ENCODE measurements at places on chromosomes 7 and 10.

DNA sequence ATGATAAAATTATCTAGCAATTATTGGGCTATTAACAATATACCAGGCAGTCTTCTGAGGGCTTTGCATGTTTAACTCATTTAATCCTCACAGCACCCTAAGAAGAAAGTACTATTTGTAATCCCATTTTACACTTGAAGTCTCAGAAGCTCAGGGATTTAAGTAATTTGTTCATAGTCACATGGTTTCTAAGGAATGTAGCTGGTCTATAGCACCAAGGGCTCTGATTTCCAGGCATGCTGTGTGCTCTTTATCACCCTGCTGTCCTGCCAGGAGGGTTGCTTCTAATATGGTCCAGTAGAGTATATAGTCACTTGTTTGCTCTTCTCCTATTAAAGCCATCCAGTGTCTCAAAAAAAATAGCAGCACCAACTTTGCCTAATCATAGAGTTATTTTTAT, 417.2 kb downstream of the PLXDC2 start:
- peak; percentile 71 for DNase-seq

DNA sequence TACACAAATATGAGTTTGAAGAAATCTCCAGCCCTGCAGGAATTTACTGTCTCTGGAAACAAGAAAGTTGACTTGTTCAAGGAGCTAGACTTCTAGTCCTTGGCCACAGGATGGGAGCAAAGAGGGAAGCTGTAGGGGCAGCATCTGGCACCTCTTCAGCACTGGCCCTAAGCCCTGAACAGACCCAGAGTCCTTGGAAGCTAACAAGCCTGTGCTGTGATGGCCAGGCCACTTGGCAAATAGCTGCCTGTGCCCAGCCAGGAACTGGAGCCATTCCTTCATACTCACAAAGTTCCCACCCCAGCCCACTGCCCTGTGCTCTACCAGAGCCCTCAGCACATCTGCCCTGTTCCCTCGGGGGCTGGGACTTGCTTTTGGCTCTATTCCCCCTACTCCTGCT, 9.4 kb upstream of the COL13A1 start:
- no peak for DNase-seq

- DNase-seq: no peak
Observed at GRCh38 chr7:33157311-33157710, 27.9 kb downstream of the BBS9 start.

- peak; percentile 11 for DNase-seq
Observed at GRCh38 chr7:7820939-7821338, 102.5 kb upstream of the RPA3 start.

DNA sequence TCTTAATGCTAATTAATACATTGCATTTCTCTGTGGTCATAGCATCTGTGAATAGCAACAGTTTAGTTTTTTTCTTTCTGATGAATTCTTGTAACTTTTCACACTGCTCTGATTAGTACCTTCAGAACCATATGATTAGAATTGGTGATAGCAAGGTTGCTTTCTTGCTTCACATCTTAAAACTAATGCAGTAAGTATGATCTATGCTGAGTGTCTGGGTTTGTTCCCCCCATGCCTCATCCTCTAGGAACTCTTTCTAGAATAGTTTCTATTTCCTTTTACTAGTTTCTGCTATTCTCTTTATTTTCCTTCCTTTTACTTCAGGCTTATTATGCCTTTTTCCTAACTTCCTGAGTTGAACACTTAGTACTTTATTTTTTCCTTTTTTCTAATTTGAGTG, 32.4 kb downstream of the TES start:
- no peak for DNase-seq

GRCh38 chr7:99729486-99730237, 5.3 kb downstream of the CYP3A7 start:
- no peak for DNase-seq

DNA sequence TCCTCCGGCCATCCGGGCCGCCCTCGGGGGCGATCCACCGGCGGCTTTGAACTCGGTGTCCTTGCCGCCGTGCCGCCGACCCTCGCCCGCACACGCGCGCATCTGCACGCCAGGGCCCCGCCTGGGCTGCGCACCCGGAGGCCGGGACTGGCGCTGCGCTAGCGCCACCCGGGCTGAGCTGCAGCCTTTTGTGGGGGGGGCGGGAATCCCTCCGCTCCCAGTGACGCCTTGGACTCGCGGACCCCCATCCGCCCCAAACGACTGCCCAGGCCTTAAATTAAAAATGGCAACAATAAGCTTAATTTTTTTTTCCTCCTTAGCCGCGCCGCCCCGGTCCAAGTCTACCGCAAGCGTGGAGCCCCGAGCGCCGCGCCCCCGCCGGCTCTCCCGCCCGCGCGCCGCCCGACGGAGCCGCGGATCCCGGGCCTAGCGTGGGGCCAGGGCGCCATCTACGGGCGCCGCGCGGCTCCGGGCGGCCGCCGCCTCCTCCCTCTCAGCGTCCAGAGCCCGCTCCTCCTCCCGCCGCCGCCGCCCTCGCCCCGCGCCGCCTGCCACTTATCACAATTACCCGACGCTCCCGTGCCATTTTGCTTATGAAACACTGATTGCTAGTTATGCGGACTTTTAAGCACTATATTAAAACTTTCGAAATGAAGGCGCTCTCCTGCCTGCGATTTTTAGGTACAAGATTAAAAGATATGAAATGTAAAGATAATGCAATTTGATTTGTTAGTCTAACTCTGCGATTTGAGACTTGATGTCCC, 7.5 kb upstream of the EBF3 start:
- peak; percentile 91 for DNase-seq

DNA sequence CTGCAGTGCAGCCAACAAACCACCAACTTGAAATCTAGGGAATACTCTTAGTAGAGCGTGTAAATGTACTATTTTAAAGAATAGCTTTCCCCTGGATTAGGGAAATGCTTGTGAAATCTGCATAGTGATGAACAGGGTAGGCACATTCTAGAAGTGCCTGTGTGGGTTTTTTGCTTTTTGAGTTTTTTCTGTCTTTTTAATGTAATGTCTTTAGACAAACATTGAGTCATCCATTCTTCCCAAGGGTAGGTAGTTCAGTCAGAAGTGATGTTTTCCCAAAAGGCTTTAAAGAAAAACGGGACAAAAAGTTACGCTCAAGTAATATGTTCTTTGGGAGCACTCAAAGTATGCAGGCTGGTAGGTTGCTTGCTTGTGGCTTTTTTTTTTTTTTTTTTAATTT, 130.0 kb downstream of the AUTS2 start:
- DNase-seq: no peak

DNA sequence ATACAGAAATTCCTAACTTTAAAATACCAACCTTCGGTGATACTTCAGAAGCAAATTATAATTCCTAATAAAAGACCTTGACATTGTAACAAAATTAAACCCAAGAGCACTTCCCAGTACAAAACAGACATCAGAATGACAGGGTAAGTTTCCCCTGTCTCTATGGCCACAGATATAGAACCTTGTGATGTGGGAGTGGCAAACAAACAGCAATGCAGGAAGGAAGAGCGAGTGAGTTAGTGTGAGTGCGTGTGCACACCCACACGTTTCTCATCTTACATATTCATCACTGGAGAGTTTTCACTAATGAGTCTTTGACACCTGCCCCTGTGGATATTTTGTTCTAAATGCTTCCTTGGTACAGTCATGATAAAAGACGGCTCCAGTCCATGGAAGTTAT, 72.2 kb downstream of the VWC2 start:
- DNase-seq: no peak
